ENCODE measurements at places on chromosomes 4 and X.

DNA sequence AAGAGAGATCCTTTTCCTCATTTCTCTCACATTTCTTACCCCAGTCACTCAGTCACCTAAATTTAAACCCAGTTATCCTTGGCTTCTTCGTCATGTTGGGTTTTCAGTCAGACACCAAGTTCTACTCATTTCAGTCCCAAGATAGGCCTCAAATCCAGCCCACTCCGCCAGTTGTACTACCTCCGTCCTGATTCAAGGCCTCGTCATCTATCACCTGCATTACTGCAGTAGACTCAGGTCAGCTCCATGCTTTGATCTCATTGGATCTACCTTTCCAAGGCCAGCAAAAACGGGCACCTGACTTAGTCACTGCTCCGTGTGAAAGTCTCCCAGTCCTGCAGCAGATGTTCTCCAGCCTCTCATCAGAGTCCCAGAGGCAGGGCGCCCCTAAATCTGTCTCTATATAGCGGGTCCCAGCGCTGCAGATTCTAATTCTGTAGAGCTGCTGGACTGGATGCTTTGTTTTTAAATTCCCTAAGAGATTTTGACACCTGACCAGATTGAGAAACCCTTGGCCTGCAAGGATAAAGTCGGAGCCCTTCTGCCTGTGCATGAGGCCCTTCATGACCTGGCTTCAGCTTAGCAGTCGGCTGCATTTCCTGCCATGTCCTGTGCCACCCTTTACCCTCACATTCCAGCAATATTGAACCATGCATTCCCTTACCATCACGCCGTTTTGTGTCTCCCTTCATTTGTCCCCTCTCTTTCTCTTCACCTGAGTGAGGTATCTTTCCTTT is 53.7 kb downstream of the ZFX start:
- no peak for DNase-seq

DNA sequence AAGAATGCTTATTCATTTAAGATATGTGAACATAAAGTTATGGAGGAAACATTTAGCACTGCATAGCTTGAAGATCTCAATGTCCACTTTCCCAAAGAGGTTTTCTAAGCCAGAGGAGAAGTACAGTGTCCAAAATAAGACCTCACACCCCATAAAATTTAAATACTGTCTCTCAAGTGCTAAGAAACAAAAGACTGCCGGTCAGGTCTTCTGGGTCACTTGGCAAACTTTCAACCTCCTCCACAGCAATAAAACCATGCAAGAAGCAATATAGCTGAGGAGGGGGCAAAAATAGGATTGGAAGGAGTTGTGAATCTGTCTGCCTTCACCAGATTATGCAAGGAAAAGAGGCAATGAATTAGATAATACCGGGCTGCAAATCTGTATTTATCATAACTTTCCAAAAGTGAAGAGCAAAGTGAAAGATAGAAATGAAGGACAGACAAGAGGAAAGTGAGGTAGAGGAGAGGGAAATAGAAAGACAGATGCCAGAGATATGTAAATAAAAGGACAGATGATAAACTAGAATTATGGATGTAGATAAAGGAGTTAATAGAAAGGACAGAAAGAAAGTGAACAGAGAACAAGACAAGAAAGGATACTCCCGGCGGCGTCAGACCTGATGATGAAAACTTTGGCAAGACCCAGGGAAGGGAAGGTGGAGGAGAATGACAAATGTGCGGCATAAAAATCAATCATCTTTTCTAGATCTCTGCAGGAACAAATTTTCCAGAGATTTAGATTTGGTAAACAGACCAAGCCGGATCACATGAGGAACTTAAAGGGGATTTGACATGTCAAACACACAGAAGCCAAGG is 152.7 kb upstream of the FAM241A start:
- DNase-seq = no peak

GRCh38 chr4:182913036-182913435 is 4.2 kb downstream of the DCTD start:
- DNase-seq = no peak

- no peak for DNase-seq
Observed at GRCh38 chrX:146451136-146451535, 358.4 kb upstream of the CXorf51B start.

GRCh38 chr4:17511051-17511450 is 839 bp downstream of the QDPR start:
- DNase-seq = no peak

DNA sequence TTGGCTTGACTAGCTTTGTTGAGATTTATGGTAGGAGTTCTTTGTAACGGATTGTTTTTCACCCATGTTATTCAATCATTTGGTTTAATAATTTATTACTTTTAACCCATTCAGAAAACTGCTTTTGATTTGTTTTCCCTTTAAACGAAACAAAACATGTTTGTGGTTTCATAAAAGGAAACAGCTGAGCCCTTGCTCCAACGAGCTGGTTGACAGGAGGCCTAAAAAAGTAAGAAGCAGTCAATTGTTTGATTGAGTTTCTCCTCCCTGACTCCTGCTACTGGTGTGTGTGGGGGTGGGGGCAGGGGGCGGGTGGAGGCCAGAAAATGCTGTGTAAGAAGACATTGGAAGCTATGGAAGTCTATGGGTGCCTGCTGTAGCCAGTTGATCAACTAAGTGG is 102.8 kb downstream of the CHRDL1 start:
- no peak for DNase-seq

GRCh38 chrX:146055733-146056132 is 238.1 kb downstream of the SLITRK2 start:
- DNase-seq = no peak

- no peak for DNase-seq
Observed at GRCh38 chrX:42776195-42776594, 1.8 kb downstream of the PPP1R2C start.

DNA sequence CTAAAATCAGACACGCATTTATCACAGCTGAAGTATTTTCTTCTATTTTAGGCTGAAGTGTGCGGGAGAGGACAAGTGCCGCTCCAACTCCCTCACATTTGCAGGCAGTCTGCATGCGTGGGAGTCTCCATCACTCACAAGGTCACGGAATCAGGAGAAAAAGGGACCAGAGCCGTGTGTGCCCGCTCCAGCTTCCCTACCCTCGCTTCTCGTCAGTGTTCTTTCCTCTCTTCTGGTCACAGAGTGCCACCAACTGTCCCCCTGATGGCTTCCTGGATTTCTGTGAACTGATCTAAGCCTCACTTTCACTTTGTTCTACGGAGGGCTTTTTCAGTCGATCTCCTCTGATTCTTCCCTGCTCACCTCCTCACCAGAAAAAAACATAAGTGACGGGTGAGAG is 407.4 kb upstream of the AADAT start:
- peak; percentile 9 for DNase-seq

GRCh38 chr4:183989461-183989860 is 84.4 kb downstream of the STOX2 start:
- DNase-seq = no peak

GRCh38 chrX:66015900-66016689 is 23.8 kb downstream of the VSIG4 start:
- DNase-seq = no peak

DNA sequence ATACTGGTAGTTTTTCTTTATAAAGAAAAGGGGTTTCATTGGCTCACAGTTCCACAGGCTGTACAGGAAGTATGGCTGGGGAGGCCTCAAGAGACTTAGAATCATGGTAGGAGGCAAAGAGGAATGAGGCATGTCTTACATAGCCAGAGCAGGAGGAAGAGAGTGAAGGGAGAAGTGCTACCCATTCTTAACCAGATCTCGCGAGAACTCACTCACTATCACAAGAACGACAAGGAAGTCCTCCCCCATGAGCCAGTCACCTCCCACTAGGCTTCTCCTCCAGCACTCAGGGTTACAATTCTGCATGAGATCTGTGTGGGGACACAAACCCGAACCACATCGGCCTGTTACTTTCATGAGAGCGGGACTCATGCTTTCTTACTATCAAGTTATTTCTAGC is 240.5 kb downstream of the TENM3 start:
- DNase-seq = no peak

- peak; percentile 2 for DNase-seq
Observed at GRCh38 chr4:104494822-104495559, at the start of gene CXXC4. Gene CXXC4 (minus strand): TSS chr4:104494894. CDS start chr4:104491802, 3,092 bp downstream.

DNA sequence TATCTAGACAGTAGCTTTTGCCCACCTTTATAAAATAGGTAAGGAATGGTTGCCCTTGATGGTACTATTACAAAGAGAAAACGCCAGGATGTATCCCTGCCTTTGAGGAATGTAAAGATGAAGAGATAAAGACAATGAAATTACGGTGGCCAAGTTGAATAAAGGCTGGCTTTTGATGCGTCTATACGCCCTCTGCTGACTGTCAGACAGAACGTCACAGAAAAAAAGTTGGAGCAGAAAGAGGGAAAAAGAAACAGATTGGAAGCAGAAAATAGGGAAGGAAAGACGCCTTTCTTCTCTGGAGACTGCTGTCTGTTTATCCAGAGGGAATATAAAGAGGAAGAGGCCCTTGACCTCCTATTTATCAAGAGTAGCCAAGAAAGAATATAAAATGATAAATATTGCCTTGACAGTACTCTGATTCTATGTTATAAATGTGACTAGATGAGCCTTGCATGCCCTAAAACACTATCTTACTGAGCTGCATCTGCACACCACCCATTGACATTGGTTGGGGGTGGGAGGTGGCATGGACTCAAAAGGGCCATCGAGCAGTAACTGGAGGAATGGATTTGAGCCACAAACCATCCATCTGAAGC is 30.6 kb downstream of the PCDH19 start:
- peak; percentile 36 for DNase-seq

- DNase-seq = no peak
Observed at GRCh38 chr4:137541876-137542646, 9.8 kb upstream of the PCDH18 start.

- no peak for DNase-seq
Observed at GRCh38 chrX:39249999-39250398, 448.7 kb downstream of the MID1IP1 start.

DNA sequence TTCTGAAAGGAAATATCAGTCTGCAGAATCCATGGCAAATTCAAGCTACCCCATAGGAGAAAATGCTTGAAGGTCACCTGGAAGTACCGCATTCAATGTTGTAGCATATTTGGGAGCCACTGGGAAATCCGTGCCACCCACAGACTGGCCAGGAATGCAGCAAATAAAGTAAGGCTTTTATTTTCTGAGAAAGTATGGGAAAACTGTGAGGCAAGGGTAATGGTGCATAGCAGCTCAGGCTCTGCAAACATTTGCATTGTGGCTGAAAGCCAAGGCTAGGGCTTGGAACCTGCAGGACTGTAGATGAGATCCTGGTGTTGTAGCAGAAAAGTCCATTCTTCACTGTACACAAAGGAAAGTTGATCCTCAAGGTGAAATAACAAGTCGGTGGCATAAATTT is 450.9 kb upstream of the NR3C2 start:
- DNase-seq = no peak

- no peak for DNase-seq
Observed at GRCh38 chr4:151034829-151035228, 19.7 kb upstream of the LRBA start.

GRCh38 chr4:64594723-64595122 is 185.5 kb upstream of the TECRL start:
- no peak for DNase-seq

GRCh38 chr4:835148-836002 is 9.4 kb upstream of the CPLX1 start:
- no peak for DNase-seq

GRCh38 chr4:138305050-138305449 is 62.9 kb upstream of the SLC7A11 start:
- no peak for DNase-seq

DNA sequence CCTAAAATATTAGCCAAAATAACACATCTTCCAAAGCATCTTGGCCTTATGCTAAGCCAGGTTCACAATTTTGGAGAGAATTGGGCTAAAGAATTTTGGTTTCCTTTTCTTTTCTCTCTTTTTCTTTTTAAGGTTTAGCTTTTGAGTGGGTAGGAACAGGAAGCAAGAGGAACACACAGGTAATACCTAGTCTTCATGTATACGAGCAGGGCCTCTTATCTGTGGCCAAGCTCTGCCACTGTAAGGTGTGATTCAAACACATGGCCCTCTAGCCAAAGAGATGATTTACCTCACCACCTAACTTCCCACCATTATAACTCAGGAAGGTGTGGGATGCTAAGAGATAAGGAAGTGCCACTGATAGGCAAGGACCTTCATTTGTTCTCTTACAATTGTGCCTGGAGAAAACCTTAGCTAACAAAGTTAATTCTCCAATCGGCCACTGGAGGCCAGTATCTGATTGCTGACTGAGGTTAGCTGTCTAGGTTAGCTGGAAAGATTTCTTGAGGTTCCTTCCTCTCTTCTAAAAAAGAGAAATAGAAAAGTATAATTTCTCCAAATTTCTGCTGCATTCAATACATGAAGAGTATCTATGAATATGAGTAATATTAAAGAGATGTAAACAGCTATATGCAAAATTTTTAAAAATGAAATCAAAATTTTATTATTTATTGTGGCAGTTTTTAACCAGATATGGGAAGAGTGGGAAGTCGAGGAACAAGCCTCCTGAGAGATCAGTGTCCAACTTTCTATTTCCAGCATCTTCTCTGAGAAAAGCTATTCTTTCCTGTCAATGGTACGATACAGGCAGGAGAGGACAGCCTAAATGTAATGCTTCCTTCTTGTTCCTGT is 30.1 kb upstream of the BBS7 start:
- DNase-seq = peak; percentile 33

- DNase-seq = no peak
Observed at GRCh38 chr4:94536049-94536448, 84.3 kb downstream of the PDLIM5 start.

DNA sequence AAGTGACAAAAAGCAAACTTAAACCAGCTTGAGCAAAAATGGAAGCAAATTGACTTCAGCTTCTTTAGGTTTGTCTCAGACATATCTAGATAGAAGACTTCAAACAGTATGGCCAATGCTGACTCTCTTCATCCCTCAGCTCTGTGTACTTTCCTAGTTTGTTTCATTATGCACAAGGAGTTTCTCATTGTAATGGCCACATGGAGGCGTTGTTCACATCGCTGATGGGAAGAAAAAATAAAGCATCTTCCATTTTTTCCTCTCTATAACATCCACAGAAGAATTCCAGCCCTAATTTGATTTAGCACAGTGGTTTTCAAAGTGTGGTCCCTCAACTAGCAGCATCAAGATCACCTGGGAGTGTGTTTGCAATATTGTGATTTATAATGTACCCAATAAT is 397.5 kb upstream of the PRKX start:
- no peak for DNase-seq

- no peak for DNase-seq
Observed at GRCh38 chrX:630612-631496, at the start of gene SHOX. Gene SHOX (plus strand): TSS chrX:630791. CDS start chrX:630898, 107 bp downstream.

GRCh38 chr4:26819478-26820095 is 41.1 kb upstream of the STIM2 start:
- DNase-seq = no peak

DNA sequence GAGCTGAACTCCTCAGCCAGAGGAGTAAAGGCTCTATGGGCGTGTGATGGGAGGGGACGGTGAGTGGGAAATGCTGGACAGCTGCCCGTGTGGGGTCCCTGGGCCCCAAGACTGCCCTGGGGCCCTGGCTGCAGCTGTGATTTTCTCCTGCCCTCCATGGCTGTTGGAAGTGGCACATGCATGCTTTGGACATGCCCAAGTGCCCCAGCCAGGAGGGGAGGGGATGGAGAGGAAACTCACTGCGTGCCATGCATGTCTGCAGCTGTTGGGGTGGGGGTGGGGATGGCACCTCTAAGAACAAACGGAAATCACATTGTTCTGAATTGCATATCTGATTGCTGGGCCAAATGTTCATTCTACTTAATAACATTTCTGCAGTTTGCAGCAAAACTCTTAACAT is 52.4 kb downstream of the MID2 start:
- no peak for DNase-seq

- DNase-seq = no peak
Observed at GRCh38 chrX:87067795-87068369, 449.7 kb upstream of the KLHL4 start.

GRCh38 chr4:92678292-92678691 is 374.5 kb downstream of the GRID2 start:
- no peak for DNase-seq

- no peak for DNase-seq
Observed at GRCh38 chr4:98687876-98688275, 29.5 kb upstream of the TSPAN5 start.

Data from mammary epithelial cell (primary cell).